ENCODE measurements at places on chromosomes 3 and 15.

DNA sequence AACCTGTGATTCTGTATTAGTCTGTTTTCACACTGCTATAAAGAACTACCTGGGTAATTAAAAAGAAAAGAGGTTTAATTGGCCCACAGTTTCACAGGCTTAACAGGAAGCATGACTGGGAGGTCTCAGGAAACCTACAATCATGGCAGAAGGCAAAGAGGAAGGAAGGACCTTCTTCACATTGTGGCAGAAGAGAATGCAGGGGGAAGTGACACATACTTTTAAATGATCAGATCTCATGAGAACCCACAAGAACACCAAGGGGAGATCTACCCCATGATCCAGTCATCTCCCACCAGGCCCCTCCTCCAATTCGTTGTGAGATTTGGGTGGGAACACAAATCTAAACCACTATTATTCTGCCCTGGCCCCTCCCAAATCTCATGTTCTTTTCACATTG is 6.1 kb downstream of the ZKSCAN7 start:
- no peak for DNase-seq

GRCh38 chr3:192816351-192816750 is 89.0 kb upstream of the FGF12 start:
- DNase-seq, result peak; percentile 46

- DNase-seq, result no peak
Observed at GRCh38 chr3:134817297-134817696, 22.2 kb downstream of the EPHB1 start.

DNA sequence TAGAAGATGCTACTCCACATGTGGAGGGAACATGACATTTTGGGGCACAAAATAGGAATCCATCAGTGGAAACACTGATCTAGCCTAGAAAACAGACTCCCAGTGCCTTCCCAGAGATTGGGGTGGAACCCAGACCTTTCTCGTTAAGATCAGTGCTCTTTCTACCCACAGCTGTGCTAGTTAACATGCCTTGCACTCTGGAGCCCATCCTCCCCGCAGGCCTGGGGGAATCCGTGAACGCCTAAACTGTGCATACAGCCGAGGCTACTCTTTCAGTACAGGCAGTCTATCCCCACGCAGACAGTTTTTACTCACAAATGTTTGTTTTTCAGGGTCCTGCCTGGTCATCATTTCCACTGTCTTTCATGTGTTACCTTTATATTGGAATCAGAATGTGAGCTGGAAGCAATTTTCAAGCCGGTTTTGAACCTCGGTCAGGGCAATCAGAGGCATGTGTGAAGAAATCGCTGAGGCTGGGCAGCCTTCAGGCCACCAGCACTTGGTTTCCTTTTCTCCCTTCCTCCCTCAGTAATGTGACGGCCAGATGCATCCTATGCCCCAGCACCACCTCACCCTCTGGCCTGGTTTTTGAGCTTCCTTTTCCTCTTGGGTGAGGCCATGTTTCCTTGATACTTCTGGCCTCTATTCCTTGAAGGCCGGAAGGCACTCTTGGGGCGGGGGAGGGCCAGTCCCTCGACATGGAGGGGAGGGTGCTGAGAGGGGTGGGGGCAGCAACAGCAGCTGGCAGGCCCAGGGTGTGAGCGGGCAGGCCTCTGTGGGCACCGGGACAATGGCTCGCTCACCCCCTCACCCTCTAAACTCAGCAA is 123.6 kb upstream of the GALNT15 start:
- no peak for DNase-seq

DNA sequence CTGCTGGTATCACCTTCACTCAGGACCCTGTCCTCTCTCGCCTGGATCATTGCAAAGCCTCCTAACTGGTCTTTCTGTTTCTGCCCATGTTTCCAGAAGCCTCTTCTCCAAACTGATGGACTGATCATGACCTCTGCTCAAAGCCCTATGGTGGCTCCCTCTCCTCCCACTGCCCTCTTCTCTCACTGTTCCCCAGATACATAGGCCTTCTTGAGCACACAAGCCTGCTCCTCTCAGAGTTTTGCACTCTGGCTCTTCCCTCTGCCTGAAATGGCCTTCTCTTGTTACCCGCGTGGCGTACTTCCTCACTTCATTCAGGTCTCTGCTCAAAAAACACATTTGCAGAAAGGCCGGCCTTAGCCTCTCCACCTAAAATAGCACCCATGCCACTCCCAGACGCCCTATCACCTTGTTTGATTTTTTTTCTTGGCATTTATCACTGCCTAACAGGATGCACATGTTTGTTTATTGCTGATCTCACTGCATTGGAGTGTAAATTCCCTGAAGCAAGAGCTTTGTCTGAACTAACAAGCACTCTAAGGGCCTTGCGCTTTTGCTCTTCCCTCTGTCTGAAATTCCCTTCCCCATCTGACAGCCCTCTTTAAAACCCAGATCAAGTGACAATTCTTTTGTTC is 1.4 kb upstream of the ETFA start:
- DNase-seq, result no peak

- DNase-seq, result no peak
Observed at GRCh38 chr3:122843604-122844003, 48.7 kb downstream of the SLC49A4 start.

Measured in activated CD4-positive, alpha-beta T cell treated with anti-CD3 and anti-CD28 coated beads, Interleukin-10, Interleukin-2, amounts not matched to agents 100 ng/mL and 50 ng/mL, durations not matched to agents 16 hours and 8 hours (primary cell).